CD4-positive, alpha-beta memory T cell (primary cell): ENCODE measurements at places on chromosomes 5 and 9. TPM values are rescaled to one million over a fixed set of nuclear protein-coding genes. Genes with fewer than 3 reads are reported as not detected.

The SLC35D2 gene
- 30.3 TPM for total RNA-seq

The ANKRD31 gene
- 0.73 TPM for total RNA-seq

The TAF1L gene
- 0.12 TPM for total RNA-seq

The FOXD4L3 gene
- not detected for total RNA-seq

The DRD1 gene
- total RNA-seq = not detected

The LECT2 gene
- total RNA-seq = not detected

DNA sequence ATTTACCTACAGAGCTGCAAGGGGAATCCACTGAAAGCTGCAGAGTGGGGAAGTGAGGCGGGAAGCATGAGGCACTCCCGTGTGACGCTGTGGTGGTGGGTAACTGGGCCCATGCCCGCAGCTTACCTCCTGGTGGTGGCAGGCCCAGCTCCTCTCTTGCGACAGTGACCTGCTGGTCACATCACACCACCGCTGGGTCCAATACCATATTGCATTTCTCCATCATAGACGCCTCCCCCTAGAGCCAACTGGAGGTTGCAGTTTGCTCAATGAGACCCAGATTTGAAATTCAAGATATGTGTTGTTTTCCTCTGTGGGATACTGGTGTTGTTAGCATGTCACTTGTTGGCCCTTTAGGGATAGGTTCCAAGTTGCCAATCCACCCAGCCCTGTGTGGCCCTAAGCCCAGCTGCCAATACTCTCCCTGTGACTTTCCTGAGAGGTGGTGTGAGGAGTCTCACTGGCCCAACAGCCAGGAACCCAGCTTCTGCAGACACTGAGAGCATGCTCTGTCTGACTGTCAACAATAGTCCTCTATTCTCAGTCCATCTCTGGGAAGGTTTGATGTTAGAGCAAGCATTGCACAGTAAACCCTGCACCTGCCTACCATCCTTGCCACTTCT lies 428.3 kb downstream of the GADD45G start:
- DNase-seq = no peak
- H3K36me3 ChIP-seq = no peaks in the 10 kb centered on the region
- H3K27ac ChIP-seq = no peak overlapping the region
- no peaks in the 10 kb centered on the region for H3K27me3 ChIP-seq
- no peak overlapping the region for H3K4me3 ChIP-seq
- no peaks in the 10 kb centered on the region for H3K4me1 ChIP-seq

- no peak overlapping the region for H3K4me3 ChIP-seq
- H3K27me3 ChIP-seq = no peaks in the 10 kb centered on the region
- DNase-seq = no peak
- H3K36me3 ChIP-seq = no peaks in the 10 kb centered on the region
- H3K27ac ChIP-seq = no peak overlapping the region
- H3K4me1 ChIP-seq = no peaks in the 10 kb centered on the region
Measured at GRCh38 chr5:115594128-115595047, 7.9 kb downstream of the TICAM2 start.

DNA sequence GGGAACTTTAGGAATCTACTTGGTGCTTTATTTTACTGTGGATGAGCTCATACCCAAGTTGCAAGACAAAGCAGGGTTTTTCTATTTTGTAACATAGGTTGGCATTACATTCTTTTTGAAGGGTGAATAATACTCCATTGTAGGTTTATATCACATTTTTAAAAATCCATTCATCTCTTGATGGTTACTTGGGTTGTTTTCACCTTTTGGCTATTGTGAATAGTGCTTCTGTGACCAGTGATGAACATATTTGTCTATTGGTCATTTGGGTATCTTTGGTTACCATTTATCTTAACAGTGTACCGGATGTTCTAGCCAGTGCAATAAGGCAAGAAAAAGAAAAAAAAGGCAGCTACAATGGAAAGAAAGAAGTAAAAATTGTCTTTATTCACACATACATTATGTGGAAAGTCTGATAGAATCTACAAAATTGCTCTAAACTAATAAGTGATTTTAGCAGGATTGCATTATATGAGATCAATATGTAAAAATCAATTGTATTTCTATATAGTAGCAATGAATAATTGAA lies 40.0 kb downstream of the DENND4C start:
- H3K36me3 ChIP-seq = no peaks in the 10 kb centered on the region
- DNase-seq = no peak
- no peaks in the 10 kb centered on the region for H3K27me3 ChIP-seq
- peaks cover 21% of the 10 kb centered on the region for H3K4me1 ChIP-seq
- no peak overlapping the region for H3K4me3 ChIP-seq

- H3K36me3 ChIP-seq = no peaks in the 10 kb centered on the region
- no peak for DNase-seq
- no peak overlapping the region for H3K27ac ChIP-seq
- no peaks in the 10 kb centered on the region for H3K4me1 ChIP-seq
- no peak overlapping the region for H3K4me3 ChIP-seq
- no peaks in the 10 kb centered on the region for H3K27me3 ChIP-seq
Measured at GRCh38 chr5:16345454-16345853, 120.1 kb downstream of the ZNF622 start.

- H3K4me1 ChIP-seq = no peaks in the 10 kb centered on the region
- no peak overlapping the region for H3K4me3 ChIP-seq
- no peaks in the 10 kb centered on the region for H3K36me3 ChIP-seq
- DNase-seq = no peak
- no peaks in the 10 kb centered on the region for H3K27me3 ChIP-seq
Measured at GRCh38 chr5:52896534-52897237, 92.5 kb upstream of the ITGA2 start.

DNA sequence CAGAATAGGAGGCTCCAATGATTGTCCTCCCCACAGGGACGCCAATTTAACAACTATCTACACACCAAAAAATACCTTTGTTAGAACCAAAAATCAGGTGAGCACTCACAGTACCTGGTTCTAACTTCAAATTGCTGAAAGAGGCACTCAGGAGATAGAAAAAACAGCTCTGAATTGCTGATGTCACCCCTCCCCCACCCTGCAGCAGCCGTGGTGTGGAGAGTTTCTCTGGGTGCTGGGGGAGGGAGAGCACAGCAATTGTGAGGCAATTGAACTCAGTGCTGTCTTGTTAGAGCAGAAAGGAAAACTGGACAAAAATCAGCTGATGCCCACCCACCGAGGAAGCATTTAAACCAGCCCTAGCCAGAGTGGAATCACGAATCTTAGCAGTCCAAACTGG lies 41.8 kb downstream of the TNFSF8 start:
- H3K27me3 ChIP-seq = no peaks in the 10 kb centered on the region
- H3K4me3 ChIP-seq = no peak overlapping the region
- peaks cover 37% of the 10 kb centered on the region for H3K4me1 ChIP-seq
- no peak for DNase-seq

GRCh38 chr9:137128862-137129455 lies 10.0 kb upstream of the GRIN1 start:
- no peaks in the 10 kb centered on the region for H3K27me3 ChIP-seq
- H3K4me1 ChIP-seq = peaks cover 31% of the 10 kb centered on the region
- no peaks in the 10 kb centered on the region for H3K36me3 ChIP-seq

GRCh38 chr9:115507148-115507547 lies 389.2 kb upstream of the TNC start:
- DNase-seq = no peak
- H3K4me3 ChIP-seq = no peak overlapping the region
- H3K27ac ChIP-seq = no peak overlapping the region
- no peaks in the 10 kb centered on the region for H3K4me1 ChIP-seq

- no peak overlapping the region for H3K27ac ChIP-seq
- H3K4me3 ChIP-seq = no peak overlapping the region
- DNase-seq = no peak
- H3K4me1 ChIP-seq = no peaks in the 10 kb centered on the region
- no peaks in the 10 kb centered on the region for H3K36me3 ChIP-seq
- H3K27me3 ChIP-seq = no peaks in the 10 kb centered on the region
Measured at GRCh38 chr9:80437091-80437640, 865.4 kb downstream of the TLE4 start.

DNA sequence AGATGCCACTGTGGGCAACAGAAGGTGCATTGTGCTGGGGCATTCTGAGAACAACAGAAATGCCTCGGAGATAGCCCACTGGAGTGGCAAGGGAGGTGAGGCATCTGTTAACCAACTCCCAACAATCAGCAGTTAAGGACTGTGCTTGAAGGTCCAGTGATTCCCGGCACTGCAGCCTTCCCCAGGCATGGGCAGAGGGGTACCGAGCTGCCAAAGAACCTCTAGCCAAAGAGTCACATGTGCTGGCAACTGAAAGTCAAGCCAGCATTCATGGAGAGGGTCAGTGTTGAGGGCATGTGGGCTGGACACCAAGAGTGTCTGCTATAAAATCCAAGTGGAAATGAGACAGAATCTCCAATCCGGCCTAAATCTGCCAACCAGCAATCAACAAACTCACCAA lies 149.6 kb downstream of the ASTN2 start:
- no peaks in the 10 kb centered on the region for H3K4me1 ChIP-seq
- H3K4me3 ChIP-seq = no peak overlapping the region
- no peak for DNase-seq
- H3K36me3 ChIP-seq = no peaks in the 10 kb centered on the region
- H3K27ac ChIP-seq = no peak overlapping the region

- no peaks in the 10 kb centered on the region for H3K27me3 ChIP-seq
- DNase-seq = no peak
- H3K4me1 ChIP-seq = no peaks in the 10 kb centered on the region
- no peak overlapping the region for H3K27ac ChIP-seq
- H3K4me3 ChIP-seq = no peak overlapping the region
Measured at GRCh38 chr5:118450554-118451332, 537.6 kb downstream of the DTWD2 start.
